ENCODE measurements at places on chromosomes 6 and 20.

- no peak for DNase-seq
Measured at GRCh38 chr6:111356551-111356950, 126.5 kb downstream of the REV3L start.

DNA sequence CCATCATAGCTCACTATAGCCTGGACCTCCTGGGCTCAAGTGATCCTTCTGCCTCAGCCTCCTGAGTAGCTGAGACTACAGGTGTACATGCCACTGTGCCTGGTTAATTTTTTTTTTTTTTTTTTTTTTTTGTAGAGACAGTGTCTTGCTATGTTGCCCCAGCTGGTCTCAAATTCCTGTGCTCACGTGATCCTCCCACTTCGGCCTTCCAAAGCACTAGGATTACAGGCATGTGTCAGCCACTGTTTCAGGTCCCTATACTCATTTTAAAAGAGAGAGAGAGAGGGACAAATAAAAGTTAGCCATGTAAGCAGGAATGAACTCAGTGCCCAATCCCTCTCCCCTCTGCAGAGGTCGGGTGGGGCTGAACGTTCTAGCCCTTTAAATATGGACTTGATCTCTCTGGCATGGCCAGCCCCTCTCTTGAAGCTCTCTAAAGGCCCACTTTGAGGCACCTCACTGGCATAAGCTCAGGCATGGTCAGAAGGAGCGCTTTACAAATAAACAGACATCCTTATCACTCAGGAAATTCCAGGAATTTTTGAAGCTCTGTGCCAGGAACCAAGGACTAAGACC lies 9.0 kb upstream of the SERPINB1 start:
- no peak for DNase-seq

DNA sequence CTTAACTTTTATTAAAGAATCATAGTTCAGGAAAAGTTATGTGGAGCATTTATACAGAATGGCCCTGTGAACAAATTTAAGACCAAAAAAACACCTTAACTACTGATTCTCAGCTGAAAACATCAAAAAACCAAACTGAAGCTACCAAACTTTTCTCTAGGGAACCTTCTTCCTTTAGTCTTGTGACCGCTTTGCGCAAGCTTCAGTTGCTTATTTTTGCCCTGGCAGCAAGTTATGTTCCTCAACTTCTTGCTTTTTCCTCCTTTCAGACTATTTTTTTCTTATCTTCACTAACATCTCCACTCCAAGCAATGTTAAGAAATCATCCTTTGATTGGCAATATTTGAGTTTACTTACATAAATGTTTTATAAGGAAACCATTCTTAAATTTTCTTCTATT lies 100.1 kb downstream of the MYB start:
- no peak for DNase-seq

GRCh38 chr6:32785781-32786533 lies 22.6 kb upstream of the HLA-DQB2 start:
- DNase-seq, result peak; percentile 29

DNA sequence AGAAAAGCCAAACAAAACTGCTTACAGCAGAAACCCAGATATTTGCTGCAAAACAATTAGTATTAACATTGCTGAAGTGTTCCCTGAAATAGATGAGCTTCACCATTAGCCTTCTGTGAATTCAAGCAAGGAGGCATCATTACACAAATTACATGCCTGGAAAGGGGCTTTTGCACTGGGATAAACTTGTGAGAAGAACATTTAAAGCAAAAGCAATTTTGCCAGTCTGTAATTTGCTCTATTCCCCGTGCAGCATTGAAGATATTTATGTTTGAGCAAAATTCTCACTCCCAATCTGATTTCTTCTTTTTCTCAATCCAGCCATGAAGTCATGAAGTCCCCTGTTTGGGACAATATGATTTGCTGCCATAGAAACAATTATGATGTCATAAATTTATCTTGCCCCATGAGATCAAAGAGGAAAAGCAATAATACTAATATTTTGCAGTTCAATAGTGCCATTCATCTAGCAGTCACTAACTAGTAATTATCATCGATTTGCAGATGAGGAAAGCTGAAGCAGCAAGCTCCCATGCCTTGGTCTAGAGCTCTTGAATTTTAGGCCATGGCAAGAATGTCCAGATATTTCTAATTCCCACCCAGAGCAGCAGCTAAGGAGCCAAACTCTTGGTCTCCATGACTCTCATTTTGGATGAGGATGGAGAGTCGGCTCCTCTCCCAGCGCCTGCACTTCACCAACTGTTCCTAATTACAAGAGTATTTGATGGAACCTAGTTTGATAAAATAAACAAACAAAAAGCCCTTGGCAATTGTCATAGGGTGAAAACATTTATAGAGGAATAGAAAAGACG lies 49.5 kb upstream of the CCN6 start:
- no peak for DNase-seq

DNA sequence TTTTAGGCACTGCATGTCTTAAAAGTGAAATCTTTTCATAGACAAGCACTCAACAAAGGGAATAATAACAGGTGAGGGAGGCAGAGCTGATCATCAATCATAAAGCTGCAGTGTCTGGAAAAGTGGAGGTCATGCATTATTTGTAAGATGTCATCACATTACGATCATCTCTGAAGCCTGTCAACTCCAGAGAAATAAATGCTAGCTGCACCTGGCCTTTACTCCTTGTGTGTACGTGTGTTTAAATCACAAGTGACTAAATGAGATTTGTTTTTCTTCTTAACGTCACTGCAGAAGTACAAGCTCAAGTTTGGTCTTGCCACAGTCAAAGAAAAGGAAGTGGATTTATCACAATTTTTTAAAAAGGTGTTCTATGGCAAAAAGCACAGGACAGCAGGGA lies 275.5 kb upstream of the SGK1 start:
- DNase-seq, result no peak

DNA sequence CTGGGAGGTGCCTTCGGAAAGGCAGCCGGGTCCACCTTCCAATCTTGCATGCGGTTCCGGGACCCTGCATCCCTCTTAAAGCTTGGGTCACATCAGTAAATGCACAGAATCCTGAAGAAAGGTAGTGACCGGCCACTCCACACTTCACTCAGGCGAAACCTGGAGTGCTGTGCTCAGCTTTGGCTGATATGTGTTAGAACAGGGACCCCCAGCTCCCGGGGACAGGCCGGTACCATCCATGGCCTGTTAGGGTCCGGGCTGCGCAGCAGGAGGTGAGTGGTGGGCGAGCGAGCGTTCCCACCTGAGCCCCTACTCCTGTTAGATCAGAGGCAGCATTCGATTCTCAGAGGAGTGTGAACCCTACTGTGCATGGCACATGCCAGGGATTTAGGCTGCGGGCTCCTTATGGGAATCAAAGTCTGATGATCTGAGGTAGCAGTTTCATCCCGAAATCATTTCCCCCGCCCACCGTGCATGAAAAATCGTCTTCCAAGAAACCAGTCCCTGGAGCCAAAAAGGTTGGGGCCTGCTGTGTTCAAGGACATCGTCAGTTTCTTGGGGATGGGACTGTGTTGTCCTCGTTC lies 143.0 kb downstream of the ERMARD start:
- DNase-seq, result no peak

DNA sequence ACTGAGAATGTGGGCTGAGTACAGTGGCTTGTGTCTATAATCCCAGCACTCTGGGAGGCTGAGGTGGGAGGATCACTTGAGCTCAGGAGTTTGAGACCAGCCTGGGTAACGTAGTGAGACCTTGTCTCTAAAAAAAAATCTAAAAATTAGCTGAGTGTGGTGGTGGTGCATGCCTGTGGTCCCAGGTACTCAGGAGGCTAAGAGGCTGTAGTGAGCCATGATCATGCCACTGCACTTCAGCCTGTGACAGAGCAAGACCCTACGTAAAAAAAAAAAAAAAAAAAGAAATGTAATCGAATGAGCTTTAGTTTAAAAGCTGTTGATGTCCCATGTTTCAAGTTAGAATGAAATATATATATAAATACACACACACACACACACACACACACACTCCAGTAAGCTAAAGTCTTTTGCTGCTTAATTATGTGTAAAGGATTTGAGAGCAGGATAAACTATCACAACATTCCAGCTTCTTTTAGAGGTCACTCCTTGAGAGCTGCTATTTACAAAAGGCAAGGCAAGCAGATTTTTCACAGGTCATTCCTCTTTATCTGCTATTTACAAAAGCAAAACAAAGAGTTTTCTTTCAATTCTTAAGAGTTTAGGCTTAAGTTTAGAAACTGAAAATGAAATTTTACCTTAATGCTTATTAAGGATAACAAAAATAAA lies 4.7 kb upstream of the MICAL1 start:
- no peak for DNase-seq

DNA sequence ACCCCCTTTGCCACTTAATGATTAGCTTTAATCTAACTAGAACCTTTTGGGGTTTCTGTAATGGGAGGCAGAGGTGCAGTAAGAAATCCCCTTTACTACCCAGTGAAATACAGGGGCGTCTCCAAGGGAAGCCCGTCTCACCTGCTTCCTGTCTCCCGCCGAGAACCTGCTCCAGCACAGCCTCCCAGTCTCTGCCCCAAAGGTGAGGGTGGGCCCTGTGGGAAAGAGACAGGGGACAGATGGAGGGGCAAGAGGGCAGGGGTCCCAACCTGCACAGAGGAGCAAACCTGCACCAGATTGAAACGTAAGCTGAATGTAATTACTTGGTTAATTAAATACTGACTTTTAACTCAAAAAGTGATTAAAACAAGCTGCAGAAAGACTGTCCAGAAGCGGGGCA lies 474.2 kb upstream of the SULF2 start:
- DNase-seq, result no peak

GRCh38 chr20:41403604-41404003 lies 37.0 kb upstream of the EMILIN3 start:
- no peak for DNase-seq

- no peak for DNase-seq
Measured at GRCh38 chr6:119323931-119324330, 25.6 kb downstream of the MAN1A1 start.

DNA sequence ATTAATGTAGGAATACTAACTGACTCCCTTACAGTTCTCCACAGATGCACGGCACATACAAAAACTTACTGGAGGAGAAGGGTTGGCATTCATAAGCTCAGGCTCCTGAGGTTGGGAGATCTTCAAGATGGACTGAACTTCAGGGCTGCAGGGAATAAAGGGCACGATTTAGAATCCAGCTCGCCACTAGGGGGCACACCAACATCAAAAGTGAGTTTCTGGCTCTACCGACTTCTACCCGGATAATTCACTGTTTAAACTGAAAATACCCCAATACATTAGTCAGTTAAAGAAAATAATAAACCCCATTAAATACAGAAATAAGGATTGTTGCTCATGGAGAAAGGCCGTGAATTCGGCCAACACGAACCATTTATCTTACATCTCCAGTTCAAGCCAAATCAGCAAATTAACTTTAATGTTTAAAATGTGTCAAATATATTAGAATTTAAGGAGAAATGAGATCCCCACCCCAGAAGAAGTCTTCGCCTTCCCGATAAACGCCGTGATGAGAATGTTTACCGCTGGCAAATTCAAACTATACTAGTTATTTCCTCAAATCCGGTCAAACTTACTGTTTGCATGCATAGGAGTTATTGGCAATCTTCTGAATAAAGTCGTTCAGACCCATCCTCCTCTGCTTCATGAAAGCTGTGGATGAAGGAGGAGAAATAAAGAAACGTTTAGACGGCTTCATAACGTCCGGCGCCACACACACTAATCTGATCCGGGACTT lies 121.7 kb upstream of the SLC2A12 start:
- no peak for DNase-seq

- no peak for DNase-seq
Measured at GRCh38 chr6:11008821-11009220, 35.3 kb downstream of the ELOVL2 start.

DNA sequence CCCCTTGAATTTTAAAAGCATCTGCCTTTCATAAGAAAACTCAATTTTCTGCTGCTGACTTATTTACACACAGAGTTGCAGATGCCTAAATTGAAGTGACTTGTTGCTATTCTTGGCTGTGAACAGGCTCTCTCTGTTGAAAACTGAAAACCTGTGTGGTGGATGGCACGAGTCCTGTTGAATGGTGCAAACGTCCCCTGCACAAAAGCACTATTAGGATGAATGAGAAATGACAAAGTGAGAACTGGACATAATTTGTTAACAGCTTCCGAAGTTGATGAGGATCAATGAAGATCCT lies 201.7 kb upstream of the PREP start:
- no peak for DNase-seq

GRCh38 chr20:36098364-36098763 lies 56.2 kb upstream of the EPB41L1 start:
- no peak for DNase-seq

GRCh38 chr6:90107771-90108282 lies 188.8 kb downstream of the BACH2 start:
- no peak for DNase-seq

GRCh38 chr20:36308986-36309385 lies 2.8 kb downstream of the DLGAP4 start:
- no peak for DNase-seq

DNA sequence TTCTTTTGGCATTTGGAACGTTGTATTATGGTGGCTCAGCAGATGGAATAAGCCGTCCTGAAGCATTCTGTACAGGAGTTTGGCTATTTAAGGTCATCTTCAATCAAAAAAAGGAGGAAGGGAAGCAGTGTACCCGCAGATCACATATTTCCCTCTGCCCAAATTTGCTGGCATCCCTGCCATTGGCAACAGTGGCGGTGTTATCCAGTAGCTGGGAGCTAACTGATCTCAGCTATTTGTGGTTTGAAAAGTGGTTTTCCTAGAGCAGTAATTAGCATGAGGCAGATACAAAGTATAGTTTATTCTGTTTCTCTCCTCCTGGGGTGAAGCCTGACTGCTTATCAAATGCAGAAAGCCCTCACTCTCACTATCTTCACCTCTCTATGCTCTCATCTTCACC lies 576.8 kb downstream of the QKI start:
- DNase-seq, result no peak

GRCh38 chr6:38187325-38187724 lies 367.8 kb downstream of the ZFAND3 start:
- DNase-seq, result no peak

GRCh38 chr6:10272591-10272990 lies 142.3 kb downstream of the TFAP2A start:
- no peak for DNase-seq

GRCh38 chr6:45605971-45606370 lies 228.2 kb upstream of the SUPT3H start:
- DNase-seq, result no peak

DNA sequence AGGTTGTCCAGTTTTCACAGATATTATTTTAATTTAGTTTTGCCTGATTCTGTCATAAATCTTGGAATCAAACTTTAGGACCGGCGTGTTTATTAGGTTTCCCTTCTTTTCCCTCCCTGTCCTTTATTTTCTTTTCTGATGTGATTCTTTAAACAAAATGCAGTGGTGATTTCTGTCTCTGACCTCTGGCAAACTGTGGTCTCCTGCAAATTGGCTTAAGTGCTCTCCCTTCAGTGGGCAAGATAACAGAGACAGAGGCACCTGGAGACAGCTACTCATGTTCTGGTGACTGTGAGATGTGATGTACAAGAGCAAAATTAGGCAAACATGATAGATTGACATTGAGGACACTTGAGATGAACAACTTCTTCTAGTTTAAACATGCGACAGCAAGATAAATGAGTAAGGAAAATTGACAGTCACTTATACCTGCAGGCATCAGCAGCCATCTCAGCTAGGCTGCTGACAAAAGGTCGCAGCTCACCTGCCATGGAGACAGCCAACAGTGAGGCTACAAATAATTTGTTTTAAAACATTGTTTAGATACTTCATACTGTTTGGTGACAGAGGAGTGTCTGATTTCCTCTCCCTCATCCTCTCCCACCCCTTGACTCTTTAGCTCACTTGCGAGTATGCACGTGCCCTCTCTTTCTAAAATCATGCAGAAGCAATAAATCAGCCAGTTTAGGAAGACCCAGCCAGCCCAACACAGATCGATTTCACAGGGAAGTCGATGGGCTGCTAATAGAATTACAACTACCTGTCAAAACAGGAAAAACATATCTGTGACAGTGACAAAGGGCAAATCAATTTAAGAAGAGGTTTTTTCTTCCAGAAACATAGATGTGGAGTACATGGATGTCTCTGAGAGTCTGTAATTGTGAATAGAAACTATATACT lies 63.4 kb upstream of the MAP3K7 start:
- no peak for DNase-seq

Data from GM18507 (cell line).